GM23248 (cell line): ENCODE measurements at places on chromosomes 4 and X. TPM values are rescaled to one million over a fixed set of nuclear protein-coding genes. Genes with fewer than 3 reads are reported as not detected.

- no peak for DNase-seq
These were observed 391.0 kb downstream of the MAGEB5 start for GRCh38 chrX:26606971-26607370.

DNA sequence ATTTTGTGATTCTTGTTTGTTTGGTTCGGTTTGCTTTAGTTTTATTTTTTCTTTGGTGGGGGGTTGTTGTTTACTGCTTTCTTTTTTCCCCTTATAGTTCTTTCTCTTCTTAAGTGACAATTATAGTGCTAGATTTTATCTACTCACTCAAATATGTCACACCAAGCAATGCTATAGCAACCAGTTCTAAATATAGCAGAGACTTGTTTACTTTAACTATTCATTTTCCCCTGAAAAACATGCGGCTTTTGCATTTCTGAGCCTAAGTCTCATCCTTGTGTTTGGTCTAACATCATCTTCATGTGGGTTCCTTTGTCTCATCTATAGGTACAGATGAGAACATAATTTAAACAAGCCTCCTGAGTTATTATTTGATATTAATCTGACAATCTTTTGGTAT is 676.6 kb downstream of the FAT4 start:
- no peak for DNase-seq

- no peak for DNase-seq
These were observed 468.4 kb upstream of the PRKX start for GRCh38 chrX:4181782-4182407.

DNA sequence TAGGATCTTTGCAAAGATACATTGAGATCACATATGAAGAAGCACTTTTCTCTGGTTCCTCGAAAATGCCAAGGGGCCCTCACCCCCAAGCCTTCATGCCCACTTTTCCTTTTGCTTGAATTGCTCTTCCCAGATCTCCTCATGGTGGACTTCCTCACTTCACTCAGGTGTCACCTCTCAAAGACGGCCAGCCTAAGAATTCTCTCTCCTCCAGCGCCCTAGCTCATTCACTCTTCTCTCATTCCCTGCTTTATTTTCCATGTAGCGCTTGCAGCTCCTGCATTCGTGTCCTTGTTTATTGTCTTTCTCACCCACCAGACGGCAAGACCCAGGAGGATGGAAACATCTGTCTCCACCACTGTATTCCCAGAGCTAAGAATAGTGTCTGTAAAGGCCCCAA is 32.9 kb downstream of the CCKAR start:
- no peak for DNase-seq

CAPN6 gene
- not detected in 2 replicates for total RNA-seq

GRCh38 chrX:107576841-107577240 is 51.5 kb upstream of the PRPS1 start:
- DNase-seq: no peak

GRCh38 chr4:140686796-140687195 is 69.4 kb downstream of the TBC1D9 start:
- DNase-seq: peak; percentile 27

DNA sequence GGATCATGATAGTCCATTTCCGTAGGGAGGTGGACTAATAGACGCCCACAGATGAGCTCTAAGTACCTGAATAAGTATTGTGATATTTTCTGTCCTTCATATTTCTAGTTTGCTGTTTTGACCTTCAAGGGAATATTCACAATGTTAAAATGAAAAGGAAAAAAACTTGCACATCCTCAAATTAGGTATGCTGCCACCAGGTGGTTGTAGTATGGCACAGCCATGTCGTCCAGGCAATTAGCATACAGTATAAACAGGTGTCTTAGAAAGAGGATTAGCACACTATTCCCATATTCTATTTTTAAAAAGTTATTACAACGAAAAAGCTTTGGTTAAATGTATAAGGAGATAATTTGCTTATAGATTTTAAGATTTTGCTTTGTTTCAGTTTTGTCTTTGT is 802.0 kb downstream of the RPA4 start:
- peak; percentile 60 for DNase-seq
